ENCODE measurements at places on chromosomes 13 and 19.

DNA sequence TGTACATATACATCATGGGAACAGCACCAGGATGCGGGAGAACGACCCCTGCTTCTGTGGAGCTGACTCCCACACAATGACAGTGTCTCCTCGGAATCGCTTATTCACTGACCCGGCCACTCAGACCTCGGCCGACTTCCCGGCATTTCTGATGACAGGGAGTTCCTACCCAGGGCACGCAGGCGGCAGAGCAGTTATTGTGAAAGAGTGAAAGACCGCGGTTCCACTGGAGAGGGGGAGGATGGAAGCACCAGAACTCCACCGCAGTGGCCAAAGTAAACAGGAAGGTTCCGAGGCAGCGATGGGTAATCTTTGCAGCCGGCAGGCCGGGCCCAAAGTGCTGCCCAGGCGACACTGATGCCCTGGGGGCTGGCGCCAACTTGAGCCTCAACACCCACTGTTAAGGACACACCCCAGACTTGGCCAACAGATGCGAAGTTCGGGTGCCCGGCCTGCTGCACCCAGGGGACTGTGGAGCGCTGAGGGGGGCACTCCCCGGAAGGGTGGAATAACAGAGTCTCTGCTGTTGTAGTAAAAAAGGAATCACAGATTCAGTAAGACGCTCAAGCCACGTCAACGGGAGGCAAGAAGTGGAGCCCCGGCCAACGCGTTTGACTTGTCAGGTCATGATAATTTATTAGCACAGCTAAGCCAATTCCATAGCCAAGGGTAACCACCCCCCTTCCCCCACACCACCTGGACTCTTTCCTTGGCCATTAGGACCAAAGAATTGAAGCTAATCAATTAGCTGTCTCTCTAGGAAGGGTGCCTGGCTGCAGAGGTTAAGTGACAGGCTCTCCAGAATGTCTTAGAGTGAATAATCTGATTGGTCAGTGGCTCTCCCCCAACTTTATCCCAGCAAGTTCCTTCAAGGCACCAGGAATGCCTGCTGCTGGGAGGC is 5.8 kb downstream of the MLLT1 start:
- DNase-seq = no peak

GRCh38 chr19:8615024-8615423 is 4.5 kb upstream of the ADAMTS10 start:
- no peak for DNase-seq

DNA sequence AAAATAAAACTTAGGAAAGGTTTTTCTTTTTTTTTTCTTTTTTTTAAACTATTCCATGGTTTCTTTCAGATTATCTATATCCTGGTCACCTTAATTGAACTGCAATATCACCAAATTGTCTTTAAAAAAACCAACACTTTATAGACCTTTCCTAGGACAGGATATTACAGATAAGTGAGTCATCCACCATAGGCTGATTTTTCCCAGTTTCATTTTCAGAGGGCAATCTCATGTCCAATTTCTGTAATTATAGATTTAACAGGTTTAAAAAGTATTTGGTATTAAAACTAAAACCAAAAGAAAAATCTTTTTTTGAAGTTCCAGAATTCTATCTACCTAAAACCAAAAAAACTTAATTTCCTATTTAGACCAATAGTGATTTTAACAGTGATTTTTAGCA is 13.2 kb downstream of the SPART start:
- DNase-seq = no peak

GRCh38 chr19:6032381-6032780 is 54.4 kb upstream of the RANBP3 start:
- no peak for DNase-seq

GRCh38 chr13:33052506-33053280 is 36.5 kb downstream of the KL start:
- no peak for DNase-seq

GRCh38 chr13:69050696-69051095 is 1056.9 kb upstream of the ATXN8OS start:
- DNase-seq = no peak

GRCh38 chr13:29509999-29510589 is 85.4 kb downstream of the SLC7A1 start:
- DNase-seq = no peak

GRCh38 chr19:19179548-19180441 is 9.7 kb upstream of the MEF2B start:
- DNase-seq = no peak

- no peak for DNase-seq
Observed at GRCh38 chr13:97852181-97852874, 101.1 kb upstream of the IPO5 start.

- no peak for DNase-seq
Observed at GRCh38 chr13:99681695-99682094, 180.4 kb downstream of the TM9SF2 start.

DNA sequence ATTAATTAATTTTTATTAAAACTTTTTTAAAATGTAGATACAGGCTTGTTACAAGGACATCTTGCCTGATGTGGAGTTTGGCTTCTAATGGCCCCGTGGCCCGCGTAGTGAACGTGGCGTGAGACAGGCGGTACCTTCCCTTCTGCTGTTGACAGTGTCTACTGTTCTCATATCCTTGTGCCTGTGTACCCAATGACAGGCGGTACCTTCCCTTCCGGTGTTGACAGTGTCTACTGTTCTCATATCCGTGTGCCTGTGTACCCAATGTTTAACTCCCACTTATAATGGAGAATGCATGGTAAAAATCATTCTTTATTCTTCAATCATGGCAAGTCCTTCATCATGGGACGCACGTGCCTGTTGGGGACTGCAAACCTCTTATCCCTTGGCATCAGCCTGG is 79.1 kb upstream of the ZNF835 start:
- no peak for DNase-seq

GRCh38 chr19:4633140-4633967 is 6.0 kb upstream of the TNFAIP8L1 start:
- no peak for DNase-seq

GRCh38 chr13:75474956-75475355 is 7.0 kb downstream of the TBC1D4 start:
- no peak for DNase-seq

DNA sequence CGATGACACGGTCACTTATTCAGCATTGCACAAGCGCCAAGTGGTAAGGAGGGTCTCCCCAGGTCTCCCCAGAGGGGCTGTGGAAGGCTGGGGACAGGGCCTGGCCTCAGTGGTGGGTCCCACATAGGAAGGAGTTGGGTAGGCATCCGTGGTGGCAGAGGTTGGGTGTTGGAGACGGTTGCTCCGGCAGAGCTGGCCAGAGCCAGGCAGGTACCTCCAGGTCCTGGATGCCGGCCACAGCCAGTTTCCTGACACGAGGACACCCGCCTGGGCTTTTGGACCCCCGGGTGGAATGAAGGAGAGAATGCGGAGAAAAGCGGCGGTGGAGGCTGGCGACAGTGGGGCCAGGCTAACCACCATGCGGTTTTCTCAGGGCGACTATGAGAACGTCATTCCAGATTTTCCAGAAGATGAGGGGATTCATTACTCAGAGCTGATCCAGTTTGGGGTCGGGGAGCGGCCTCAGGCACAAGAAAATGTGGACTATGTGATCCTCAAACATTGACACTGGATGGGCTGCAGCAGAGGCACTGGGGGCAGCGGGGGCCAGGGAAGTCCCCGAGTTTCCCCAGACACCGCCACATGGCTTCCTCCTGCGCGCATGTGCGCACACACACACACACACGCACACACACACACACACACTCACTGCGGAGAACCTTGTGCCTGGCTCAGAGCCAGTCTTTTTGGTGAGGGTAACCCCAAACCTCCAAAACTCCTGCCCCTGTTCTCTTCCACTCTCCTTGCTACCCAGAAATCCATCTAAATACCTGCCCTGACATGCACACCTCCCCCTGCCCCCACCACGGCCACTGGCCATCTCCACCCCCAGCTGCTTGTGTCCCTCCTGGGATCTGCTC is 1.3 kb upstream of the FFAR1 start:
- no peak for DNase-seq

DNA sequence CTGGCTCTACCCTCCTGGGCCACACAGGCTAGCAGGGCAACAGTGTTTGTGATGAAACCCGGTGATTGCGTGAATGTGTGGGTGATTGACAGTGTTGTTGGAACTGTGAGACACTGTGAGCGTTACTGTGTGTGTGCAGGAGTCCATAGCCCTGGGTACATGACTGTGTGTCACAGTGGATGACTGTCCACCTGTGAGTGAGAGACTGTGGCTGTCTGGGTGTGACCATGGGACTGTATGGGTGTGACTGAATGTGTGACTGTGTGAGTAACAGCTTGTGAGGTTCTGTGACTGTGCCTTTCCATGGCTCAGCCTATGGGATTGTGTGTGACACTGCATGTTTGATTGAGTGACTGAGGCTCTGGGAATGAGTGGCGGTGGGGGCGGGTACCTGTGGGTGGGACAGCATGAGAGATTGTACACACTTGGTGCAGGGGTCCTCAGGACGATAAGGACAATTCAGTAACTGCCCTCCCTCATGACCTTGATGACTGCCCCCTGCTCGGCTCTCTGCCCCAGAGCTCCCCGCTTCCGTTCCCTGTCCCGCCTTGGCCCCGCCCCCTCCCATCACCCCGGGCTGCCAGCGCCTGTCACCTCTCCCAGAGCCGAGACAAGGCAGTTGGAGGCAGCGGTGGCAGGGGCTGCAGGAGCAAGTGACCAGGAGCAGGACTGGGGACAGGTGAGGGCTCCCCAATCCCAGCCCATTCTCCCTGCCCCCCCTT is at the start of gene GIPR:
TSS of gene GIPR (plus strand) at position 602 of the 722 bp plus-strand sequence. CDS start 1,300 bp downstream, outside the sequence.
- no peak for DNase-seq

DNA sequence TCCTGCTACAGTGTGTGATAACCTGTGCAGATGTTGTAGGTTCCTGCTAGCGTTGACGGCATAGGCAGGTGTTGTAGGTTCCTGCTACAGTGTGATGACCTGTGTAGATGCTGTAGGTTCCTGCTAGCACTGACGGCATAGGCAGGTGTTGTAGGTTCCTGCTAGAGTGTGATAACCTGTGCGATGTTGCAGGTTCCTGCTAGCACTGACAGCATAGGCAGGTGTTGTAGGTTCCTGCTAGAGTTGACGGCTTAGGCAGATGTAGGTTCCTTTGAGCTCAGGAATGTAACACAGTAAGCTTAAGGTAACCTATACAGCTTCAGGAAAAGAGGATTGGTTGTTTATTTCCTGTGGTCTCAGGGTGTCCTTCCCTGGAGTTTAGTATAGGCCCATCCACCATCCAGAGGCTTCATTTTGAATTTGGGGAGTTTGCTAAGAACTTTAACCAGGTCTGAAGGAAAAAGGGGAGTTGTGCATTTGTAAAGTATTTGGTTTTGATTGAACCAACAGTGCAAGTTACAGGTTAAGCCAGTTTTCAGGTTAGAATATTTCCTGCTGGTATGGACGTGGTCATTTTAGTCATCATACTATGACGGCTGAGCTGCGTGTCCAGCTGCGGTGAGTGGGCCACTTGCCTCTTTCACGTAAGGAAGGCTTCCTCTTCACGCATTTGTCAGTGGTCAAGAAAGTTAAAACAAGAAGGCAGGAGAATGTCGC is 53.8 kb downstream of the ATP11A start:
- DNase-seq = no peak

DNA sequence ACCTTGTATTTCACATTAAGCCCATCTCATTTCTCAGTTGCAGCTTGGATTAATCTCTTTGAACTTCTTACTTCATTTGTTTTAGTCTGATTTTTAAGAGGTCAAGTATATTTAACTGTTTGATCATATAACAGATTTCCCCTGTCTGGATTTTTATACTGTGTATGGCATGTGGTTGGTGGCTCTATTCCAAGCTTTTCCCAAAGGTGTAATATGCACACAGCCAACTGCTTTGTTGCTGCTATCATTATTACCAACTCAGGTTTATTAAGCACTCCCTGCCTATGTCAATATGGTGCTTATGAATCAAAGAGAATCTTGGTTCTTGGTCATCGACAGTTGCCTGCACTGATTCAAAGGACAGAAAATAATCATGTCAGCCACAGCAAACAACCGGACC is 92.6 kb downstream of the RAP2A start:
- no peak for DNase-seq

DNA sequence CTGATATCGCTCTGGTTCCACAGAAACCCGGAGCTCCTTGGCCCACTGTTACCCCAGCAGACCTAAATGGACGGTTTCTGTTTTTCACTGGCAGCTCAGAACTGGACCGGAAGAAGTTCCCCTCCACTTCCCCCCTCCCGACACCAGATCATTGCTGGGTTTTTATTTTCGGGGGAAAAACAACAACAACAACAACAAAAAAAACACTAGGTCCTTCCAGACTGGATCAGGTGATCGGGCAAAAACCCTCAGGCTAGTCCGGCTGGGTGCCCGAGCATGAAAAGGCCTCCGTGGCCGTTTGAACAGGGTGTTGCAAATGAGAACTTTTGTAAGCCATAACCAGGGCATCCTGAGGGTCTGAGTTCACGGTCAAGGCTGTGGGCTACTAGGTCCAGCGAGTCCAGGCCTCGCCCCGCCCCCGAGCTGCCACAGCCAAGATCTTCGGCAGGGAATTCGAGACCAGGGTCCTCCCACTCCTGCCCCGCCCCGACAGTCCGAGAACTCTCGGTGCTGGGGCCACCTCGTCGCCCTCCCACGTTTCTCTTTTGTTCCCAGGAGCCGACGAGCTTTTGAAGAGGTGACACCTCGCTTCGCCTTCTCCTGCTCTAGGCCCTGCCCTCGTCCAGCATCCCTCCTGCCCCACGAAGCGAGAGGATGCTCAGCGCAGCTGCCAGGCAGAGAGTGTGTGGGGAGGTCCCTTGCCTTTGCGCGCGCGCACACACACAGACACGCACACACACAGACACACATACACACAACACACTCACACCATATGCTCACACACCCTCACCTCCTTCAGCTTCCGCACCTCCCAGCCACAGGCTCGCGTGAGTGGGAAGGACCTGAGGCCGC is 8.8 kb downstream of the ZIC2 start:
- DNase-seq = no peak

GRCh38 chr13:83211301-83211700 is 671.0 kb downstream of the SLITRK1 start:
- DNase-seq = no peak

GRCh38 chr13:24506698-24507335 is 5.8 kb downstream of the PARP4 start:
- no peak for DNase-seq

DNA sequence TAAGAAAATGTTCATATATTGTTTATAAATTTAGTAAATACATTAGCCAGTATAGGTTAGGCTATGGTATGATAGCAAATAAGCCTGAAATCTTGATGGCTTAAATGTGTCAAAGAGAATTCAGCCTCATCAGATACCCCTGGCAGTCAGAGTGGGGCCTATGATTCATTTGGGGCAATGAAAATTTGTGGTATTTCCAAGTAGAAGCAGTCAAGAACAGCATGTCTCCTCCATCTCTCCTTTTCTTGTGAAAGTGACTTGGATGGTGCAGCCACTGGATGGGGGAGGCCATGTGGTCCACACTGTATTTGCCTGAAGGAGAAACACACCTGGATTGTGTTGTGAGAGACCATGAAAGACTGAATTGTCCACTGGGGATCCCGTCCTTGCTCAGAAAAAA is 82.7 kb downstream of the DLEU7 start:
- DNase-seq = no peak

Data from NCI-H187 (cell line).